Lower lobe of right lung (tissue), 2 donors: ENCODE measurements at places on chromosomes 6 and 20. TPM values are rescaled to one million over a fixed set of nuclear protein-coding genes. Genes with fewer than 3 reads are reported as not detected.

- H3K27me3 ChIP-seq: peaks cover 3% of the 10 kb centered on the region
- no peak for DNase-seq
- H3K4me3 ChIP-seq: no peak overlapping the region
- H3K27ac ChIP-seq: no peak overlapping the region
Observed at GRCh38 chr20:59428441-59429205, 128.2 kb downstream of the EDN3 start.

Gene GTSF1L
- not detected for total RNA-seq

Gene LZTS3
- 18.5 TPM for total RNA-seq

Gene SLC22A2
- total RNA-seq: not detected

- no peak for DNase-seq
- no peak overlapping the region for H3K4me3 ChIP-seq
- no peaks in the 10 kb centered on the region for H3K27me3 ChIP-seq
- H3K36me3 ChIP-seq: no peaks in the 10 kb centered on the region
Observed at GRCh38 chr6:6820641-6821238, 232.2 kb downstream of the LY86 start.

DNA sequence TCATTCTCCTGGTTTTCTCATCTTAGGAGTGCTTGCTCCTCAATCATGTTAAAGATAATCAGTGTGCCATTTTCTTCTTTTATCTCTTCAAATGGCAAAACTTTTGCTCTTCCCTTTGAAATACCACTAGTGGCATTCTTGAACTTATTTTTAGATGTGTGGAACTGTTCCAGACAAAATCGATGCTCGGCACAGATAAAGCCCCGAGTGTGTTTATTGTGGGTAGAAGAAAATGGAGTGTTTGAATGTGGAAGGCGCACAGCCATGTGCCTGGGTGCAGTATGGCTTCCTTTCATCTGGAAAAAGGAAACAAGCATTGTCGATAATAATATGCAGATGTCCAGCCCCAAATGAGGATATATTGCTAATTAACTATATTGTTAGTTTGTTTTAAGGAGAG lies 42.4 kb downstream of the ISM1 start:
- no peaks in the 10 kb centered on the region for H3K27me3 ChIP-seq
- peaks cover 19% of the 10 kb centered on the region for H3K4me1 ChIP-seq
- no peak overlapping the region for H3K27ac ChIP-seq
- no peak for DNase-seq
- H3K36me3 ChIP-seq: no peaks in the 10 kb centered on the region
